ENCODE measurements at places on chromosomes 1 and 21.

GRCh38 chr1:14755518-14756252 lies 157.2 kb downstream of the KAZN start:
- no peak for DNase-seq

- peak; percentile 62 for DNase-seq
These were observed at the start of gene PTPRU for GRCh38 chr1:29235955-29236711. Gene PTPRU (plus strand): TSS chr1:29236522. CDS start chr1:29236645, 123 bp downstream.

DNA sequence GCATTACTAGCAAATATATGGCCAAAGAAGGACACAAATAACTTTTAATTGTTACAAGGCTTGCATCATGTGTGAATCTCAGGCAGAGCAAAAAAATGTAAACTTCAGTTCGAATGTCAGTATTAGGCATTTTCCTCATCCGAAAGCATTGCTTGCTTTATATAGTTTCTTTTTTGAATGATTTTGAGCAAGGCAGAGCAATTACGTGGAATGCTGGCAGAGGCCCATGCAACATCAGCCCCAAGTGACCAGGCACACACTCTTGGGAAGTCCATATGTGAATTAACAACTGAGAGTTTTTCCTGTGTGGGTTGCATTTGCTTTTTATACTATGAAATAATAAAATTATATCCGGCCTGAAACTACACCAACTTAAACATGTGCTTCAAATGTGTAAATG lies 274.8 kb downstream of the PTPRC start:
- no peak for DNase-seq

DNA sequence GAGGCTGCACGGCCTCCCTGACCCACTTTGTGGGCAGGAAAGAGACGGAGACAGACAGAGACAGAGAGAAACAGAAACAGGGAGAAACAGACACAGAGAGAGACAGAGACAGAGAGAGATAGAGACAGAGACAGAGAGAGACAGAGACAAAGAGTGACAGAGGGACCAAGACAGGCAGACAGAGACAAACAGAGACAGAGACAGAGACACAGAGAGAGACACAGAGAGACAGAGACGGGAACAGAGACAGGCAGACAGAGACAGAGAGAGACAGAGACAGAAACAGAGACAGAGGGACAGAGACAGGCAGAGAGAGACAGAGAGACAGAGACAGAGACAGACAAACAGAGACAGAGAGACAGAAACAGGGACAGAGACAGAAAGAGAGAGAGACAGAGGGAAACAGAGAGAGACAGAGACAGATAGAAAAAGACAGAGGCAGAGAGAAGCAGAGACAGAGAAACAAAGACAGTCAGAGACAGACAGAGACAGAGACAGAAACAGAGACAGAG lies 3.1 kb downstream of the COL6A1 start:
- no peak for DNase-seq

- no peak for DNase-seq
These were observed 59.5 kb downstream of the PTGS2 start for GRCh38 chr1:186620566-186621350.

Measured in naive thymus-derived CD8-positive, alpha-beta T cell (primary cell).